ENCODE measurements at places on chromosomes 5 and 9.

DNA sequence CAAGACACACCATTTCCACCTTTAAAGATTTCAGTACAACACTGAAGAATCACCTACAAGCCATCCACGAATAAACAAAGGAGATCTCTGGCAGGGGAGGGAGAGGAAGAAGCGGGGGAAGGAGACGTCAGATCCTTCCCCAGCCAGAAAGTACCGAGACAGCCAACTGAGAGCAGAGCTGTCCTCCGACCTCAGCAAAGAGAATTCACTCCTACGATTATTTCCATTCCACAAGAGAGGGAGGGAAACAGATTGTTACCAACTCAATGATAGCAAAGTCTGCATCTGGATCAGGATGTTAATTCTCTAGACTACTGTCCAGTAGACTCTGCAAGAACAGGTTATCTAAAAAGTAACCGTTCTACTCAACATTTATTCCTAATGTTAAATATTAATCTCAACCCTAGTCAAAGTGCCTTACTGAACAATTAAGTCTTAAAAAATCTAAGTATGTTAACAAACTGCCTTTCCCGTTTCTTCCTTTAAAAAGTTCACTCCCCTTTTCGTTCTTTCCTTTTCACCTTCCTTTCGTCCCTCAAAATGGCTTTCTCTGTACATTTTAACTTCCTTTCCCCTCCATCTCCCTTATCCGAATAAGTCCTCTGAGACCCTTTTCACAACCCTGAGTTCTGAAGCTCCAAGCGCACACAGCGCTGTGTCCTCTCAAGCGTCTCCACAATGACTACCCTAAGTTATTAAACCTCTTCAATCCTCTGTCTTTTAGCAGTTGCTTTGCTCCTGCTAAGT, 1.4 kb downstream of the CHD1 start:
- DNase-seq, result no peak

GRCh38 chr5:127411381-127411780, 106.1 kb upstream of the PRRC1 start:
- no peak for DNase-seq

- DNase-seq, result no peak
Observed at GRCh38 chr9:127169575-127169883, 47.1 kb upstream of the ANGPTL2 start.

GRCh38 chr5:135223891-135224625, 175.0 kb downstream of the MACROH2A1 start:
- DNase-seq, result no peak

- DNase-seq, result no peak
Observed at GRCh38 chr9:13023498-13023897, 248.7 kb downstream of the LURAP1L start.

DNA sequence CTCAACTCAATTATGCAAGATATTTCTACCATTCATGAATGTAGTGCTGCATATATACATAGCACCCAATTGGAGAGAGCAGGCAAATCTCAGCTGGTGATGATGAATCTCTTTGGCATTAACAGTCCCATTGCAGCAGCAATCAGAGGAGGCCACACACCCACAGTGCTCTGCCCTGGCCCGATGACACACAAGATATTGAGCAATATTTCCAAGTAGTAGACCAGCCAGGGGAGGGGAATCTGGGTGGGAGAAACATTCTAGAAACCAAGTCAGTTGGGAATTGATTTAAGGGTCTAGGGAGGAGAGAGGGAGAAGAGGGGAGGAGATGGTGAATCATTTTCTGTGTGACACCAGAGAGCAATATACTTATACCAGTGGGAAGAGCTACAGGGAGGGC, 14.9 kb upstream of the C5orf63 start:
- DNase-seq, result no peak
